CD4-positive, alpha-beta T cell (primary cell): ENCODE measurements at places on chromosomes 7 and 10. TPM values are rescaled to one million over a fixed set of nuclear protein-coding genes. Genes with fewer than 3 reads are reported as not detected.

The CPA4 gene
- total RNA-seq: not detected

The PDSS1 gene
- 3.8 TPM for total RNA-seq

DNA sequence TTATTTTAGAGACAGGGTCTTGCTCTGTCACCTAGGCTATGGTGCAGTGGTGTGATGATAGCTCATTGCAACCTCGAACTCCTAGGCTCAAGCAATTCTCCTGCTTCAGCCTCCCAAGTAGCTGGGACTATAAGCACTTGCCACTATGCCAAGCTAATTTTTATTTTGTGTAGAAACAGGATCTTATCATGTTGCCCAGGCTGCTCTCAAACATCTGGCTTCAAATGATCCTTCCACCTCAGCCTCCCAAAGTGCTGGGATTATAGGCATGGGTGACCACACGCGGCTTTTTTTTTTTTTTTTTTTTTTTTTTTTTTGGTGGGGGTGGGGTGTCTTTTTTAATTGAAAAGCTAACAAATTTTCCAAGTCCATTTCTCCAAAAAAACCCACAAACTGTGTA is 18.4 kb downstream of the HPS6 start:
- H3K4me3 ChIP-seq: no peak overlapping the region
- DNase-seq: no peak
- no peaks in the 10 kb centered on the region for H3K36me3 ChIP-seq
- H3K27ac ChIP-seq: no peak overlapping the region

The SPDYE9 gene
- not detected for total RNA-seq

The FAM24A gene
- total RNA-seq: not detected

- no peak overlapping the region for H3K4me3 ChIP-seq
- no peak for DNase-seq
- no peaks in the 10 kb centered on the region for H3K27me3 ChIP-seq
Observed at GRCh38 chr7:69166979-69167516, 431.2 kb upstream of the AUTS2 start.

GRCh38 chr10:132383751-132384196 is 13.2 kb upstream of the PWWP2B start:
- peaks cover 9% of the 10 kb centered on the region for H3K4me1 ChIP-seq
- H3K36me3 ChIP-seq: no peaks in the 10 kb centered on the region
- H3K4me3 ChIP-seq: no peak overlapping the region
- DNase-seq: no peak
- no peak overlapping the region for H3K27ac ChIP-seq

The HIF1AN gene
- 29.7 TPM for total RNA-seq
